ENCODE measurements at places on chromosomes 16 and 17. TPM values are rescaled to one million over a fixed set of nuclear protein-coding genes. Genes with fewer than 3 reads are reported as not detected.

ENPP7 gene
- not detected for total RNA-seq

ADAMTS18 gene
- total RNA-seq = not detected

TP53TG3D gene
- 1.3 TPM for total RNA-seq

KRTAP3-2 gene
- total RNA-seq = 0.42 TPM

KIF2B gene
- not detected for total RNA-seq

RCVRN gene
- total RNA-seq = not detected

CCDC78 gene
- total RNA-seq = 8.3 TPM

All from A549 treated with Mapracorat at 1 μM for 4 hours (cell line).